D721Med (cell line): ENCODE measurements at places on chromosomes 16 and 17.

GRCh38 chr16:2027024-2028010 is 615 bp downstream of the NHERF2 start:
- DNase-seq, result no peak

- DNase-seq, result peak; percentile 94
Observed at GRCh38 chr17:41966463-41967140, at the start of gene CNP. Gene CNP (plus strand): TSS chr17:41966795. CDS start chr17:41966885, 90 bp downstream.

DNA sequence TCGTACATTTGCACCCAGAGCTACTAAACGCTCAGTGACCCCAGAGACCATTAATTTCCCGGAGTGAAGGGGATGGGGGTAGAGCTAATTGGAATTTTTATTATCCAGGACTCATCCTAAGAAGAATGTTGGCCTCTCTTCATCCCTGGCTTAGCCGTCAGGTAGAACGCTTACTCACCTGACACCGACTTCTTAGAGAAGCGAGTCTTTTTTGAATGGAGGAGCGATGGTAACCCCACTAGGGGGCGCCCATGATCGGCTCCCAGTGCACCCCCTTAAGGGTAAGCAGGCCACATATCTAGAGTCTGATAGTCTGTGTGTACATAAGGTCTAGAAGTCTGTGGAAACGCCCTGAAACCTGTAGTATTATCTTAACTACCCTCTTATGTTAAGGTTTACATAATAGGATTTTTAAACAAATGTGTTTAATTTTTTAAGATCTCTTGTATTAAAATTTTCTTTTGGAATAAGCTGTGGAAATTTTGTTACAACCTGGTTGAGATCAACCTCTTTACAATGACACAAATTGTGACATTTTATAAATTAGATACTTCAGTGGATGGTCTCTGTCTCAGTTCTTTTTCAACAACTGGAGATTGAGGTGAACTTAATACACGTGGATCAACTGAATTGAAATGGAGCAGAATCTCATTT is 229.8 kb downstream of the CPPED1 start:
- peak; percentile 76 for DNase-seq

DNA sequence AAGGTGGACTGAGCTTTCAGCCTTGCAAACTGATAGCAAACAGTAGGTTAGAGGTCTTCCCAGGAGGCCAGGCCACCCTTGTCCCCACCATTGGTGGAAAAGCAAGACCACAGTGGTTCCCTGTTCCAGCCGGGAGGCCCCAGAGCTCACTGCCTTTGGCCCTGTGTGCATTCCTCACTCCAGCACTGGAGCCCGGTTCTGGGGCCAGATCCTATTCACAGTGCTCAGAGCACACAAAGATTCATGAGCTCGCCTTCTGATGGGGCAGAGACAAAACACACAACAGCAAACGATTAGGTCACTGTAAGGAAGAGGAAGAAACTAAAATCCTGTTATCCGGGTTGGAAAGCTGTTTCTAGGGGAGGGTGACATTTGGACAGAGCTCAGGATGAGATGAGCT is 5.6 kb upstream of the PGS1 start:
- DNase-seq, result no peak

- no peak for DNase-seq
Observed at GRCh38 chr17:57284984-57285646, 28.8 kb downstream of the MSI2 start.

DNA sequence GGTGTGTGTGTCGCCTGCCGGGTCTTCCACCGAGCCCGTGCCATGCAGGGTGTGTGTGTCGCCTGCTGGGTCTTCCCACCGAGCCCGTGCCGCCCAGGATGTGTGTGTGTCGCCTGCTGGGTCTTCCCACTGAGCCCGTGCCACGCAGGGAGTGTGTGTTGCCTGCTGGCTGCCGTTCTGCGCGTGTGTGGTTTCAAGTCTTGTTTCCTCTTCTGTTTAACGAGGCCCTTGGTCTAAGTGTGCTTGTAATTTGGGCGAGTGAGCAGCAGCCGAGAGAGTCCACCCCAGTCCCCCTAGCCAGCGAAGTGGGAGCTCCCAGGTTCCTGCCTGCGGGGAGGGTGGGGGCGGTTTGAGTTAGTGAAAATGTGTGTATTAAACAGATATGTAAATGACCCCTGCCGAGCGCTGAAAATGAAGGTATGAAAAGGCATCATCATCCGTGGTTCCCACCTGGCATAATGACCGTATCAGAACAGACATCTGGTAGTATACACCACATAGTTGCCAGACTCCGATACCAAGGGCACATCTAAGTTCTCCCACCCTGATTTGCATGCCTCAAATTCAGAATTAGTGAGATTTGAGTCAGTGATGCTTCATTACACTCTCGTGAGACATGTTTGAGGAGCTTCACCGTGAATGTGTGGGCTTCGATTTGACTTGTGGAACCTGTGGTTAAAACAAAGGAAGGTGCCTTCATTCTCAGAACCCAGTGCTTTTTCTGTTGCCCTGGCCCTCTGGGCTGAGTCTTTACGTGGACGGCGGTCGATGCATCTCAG is 114.5 kb upstream of the CHMP6 start:
- no peak for DNase-seq

GRCh38 chr16:19284207-19284606 is 1.3 kb upstream of the CLEC19A start:
- DNase-seq, result no peak

DNA sequence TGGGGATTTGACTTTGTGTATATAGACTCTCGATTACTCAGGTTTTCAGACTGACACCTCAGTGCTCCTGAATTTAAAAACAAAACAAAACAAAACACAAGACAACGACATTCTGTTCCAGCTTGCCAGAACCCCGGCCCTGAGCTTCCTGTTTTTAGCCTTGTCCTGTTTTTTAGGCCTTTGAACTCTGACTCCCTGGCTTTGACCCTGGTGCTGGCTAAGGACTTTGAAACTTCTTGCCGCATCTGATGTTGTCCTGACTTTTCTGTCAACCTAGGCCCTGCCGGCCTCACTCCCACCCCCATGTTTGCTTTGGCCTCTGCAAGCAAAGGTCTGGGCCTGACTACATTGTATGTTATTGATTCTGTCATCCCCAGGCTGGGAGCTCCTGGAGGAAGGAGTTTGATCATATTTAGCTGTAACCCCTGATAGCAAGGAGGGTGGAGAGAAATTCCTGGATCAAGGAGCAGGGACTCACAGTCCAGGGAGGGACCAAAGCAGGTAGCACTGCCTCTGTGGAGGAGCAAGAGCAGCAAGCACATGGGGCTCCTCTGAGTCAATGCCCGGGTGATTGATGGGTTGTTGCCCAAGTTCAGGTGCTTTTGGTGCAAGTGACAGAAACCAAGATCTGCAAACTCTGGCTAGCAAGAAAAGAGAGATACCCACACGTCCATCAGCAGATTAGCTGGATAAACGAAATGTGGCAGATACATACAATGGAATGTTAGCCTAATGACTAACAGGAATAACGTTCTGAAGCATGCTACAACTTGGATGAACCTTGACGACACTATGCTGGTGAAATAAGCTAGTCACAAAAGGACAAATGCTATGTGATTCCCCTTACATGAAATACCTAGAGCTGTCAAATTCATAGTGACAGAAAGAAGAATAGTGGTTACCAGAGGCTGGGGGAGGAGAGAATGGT is 7.7 kb downstream of the CCL16 start:
- no peak for DNase-seq

- DNase-seq, result peak; percentile 45
Observed at GRCh38 chr16:22190776-22191531, 15.1 kb upstream of the EEF2K start.

GRCh38 chr17:21258593-21258992 is 5.4 kb upstream of the NATD1 start:
- no peak for DNase-seq

DNA sequence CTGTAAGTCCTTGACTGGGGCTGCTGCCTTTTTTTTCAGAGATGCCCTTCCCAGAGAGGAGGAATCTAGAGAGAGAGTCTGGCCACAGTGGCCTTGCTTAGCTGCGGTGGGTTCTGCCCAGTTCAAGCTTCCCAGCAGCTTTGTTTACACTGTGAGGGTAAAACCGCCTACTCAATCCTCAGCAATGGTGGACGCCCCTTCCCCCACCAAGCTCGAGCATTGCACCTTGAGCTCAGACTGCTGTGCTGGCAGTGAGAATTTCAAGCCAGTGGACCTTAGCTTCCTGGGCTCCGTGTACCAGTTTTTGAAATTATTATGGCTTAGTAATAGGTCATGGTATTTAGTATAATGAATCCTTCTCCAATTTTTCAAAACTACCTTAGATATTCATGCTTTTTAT is 395.4 kb downstream of the NPIPA7 start:
- DNase-seq, result no peak

DNA sequence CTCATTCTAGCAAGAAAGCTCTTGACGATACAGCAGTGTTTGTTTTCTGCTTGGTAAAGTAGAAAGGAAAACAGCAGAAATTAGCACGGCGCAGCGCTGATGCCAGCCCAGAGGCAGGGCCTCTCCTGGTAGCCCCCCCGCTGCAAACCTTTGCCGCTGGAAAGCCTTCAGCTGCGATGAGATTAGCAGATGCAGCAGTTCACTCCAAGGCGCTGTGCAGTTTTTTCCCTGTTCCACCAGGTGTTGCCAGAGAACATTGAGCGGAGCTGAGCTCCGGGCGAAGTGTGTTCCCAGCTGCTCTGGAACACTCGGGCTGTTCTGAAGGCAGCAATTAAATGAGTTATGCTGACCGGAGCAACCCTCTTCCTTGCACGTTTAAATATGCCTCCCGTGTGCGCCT is 72.5 kb downstream of the RBFOX1 start:
- DNase-seq, result no peak

DNA sequence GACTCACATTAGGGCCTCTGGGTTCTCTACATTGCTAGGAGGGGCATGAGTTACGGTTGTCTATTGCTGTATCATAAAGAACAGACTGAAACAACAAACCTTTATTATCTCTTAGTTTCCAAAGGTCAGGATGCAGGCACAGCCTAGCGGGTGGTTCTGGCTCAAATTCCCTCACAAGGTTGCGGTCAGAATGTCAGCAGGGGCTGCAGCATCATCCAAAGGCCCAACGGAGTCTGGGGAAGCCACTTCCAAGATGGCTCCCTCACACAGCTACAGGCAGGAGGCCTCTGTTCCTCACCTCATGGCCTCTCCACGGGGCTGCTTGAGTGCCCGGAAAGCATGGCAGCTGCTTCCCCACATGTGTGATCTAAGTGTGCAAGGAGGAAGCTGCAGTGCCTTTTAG is 29.6 kb upstream of the ZFPM1 start:
- no peak for DNase-seq

GRCh38 chr17:48719642-48720265 is 2.6 kb downstream of the PRAC1 start:
- DNase-seq, result no peak

GRCh38 chr16:27625050-27625697 is 75.2 kb downstream of the KATNIP start:
- no peak for DNase-seq

GRCh38 chr16:11734025-11734652 is 8.5 kb downstream of the TXNDC11 start:
- DNase-seq, result no peak

DNA sequence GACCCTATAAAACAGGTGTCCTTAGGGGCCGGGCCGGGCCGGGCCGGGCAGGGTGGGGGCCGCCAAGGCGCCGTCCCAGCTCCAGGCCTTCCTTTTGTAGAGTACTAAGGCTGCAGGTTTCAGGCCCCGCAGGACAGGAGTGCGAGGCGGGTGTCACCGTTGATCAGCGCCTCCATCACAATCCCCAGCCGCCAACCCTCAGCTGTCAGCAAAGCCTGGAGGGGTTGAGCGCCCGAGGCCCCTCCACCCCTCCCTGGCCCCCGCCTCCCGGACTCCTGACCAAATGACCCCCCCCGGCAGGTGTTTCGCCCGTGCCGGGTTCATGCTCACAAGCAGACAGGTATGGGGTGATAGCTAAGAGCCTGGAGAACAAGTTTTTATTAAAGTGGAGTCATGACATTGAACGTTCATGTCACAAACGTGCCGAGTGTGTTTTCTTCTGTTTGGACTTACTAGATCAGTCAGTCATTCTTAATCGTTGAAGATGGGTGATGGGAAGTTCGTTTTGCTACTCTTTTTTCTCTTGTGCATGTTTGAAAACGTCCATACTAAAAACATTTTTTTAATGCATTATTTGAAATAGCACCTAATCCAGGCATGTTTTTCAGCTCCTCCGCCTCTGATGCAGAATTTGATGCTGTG is 534 bp downstream of the ARL2BP start:
- no peak for DNase-seq

- DNase-seq, result no peak
Observed at GRCh38 chr17:68295086-68295485, 3.8 kb downstream of the ARSG start.

GRCh38 chr17:58995247-58995940 is 111.3 kb downstream of the TRIM37 start:
- DNase-seq, result no peak

DNA sequence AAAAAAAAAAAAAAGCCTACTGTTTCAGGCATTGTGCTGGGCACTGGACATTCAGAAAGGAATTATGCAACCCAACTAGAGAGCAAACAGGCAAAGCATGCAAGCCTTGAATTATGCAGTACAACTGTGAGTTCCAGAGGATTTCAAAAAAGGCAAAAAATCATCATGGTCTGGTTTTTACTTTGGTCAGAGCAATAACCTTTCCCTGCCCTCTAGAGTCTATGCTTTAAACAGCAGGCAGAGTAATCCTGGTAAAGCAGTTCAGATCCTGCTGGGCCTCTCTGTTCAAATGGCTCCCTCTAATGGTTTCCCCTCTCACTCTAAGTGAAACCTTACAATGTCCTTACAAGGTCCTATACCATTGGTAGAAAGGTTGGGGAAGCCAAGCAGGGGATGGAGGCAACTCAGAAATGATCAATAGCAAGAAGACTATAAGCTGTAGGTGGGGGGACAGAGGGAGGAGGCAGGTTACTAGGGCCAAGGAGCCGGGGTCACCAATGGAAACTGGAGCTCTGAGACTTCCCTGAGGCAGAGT is 4.6 kb upstream of the TAF15 start:
- peak; percentile 76 for DNase-seq

- no peak for DNase-seq
Observed at GRCh38 chr17:27496437-27496943, 40.2 kb downstream of the KSR1 start.

DNA sequence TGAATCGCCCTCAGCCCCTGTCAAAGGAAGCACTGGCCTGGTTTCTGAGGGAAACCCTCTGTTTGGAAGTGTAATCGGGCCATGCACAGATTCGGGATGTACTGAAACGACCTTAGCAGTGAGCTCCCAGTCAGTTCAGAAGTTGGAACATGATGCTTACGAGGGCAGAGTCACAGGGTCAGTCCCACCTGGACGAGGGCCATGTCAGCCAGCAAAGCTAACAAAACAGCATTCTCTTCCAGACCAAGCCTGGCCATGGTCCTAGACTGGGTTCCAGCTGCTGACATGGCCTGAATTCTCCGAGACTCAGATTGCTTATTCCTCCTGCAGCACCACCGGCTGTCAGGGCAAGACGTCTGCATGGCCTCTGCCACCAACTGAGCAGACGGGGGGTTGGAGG is 192.2 kb upstream of the WSCD1 start:
- no peak for DNase-seq
